ENCODE measurements at places on chromosomes 3 and 15.

- H3K27me3 ChIP-seq, result peaks cover 25% of the 10 kb centered on the region
- H3K4me3 ChIP-seq, result no peak overlapping the region
- no peak overlapping the region for H3K27ac ChIP-seq
- no peak for DNase-seq
- no peaks in the 10 kb centered on the region for H3K4me1 ChIP-seq
- H3K36me3 ChIP-seq, result no peaks in the 10 kb centered on the region
Observed at GRCh38 chr15:54560417-54560816, 582.2 kb downstream of the UNC13C start.

DNA sequence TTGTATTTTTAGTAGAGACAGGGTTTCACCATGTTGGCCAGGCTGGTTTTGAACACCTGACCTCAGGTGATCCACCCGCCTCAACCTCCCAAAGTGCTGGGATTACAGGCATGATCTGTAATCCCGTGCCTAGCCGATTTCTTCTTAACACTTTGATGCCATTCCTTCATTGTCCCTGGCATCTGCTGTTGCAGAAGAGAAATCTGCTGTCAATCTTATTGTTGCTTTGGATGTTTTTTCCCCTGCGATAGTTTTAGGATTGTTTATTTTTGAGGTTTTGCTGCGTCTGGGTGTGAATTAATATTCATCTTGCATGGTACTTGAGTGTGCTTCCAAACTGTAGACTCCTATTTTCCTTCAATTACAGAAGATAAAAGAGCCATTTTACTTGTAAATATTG lies 99.4 kb upstream of the ADAMTSL3 start:
- H3K4me3 ChIP-seq, result no peak overlapping the region
- H3K27me3 ChIP-seq, result peaks cover 15% of the 10 kb centered on the region
- DNase-seq, result no peak
- H3K27ac ChIP-seq, result no peak overlapping the region
- H3K36me3 ChIP-seq, result no peaks in the 10 kb centered on the region
- H3K4me1 ChIP-seq, result no peaks in the 10 kb centered on the region

- H3K36me3 ChIP-seq, result peaks cover 33% of the 10 kb centered on the region
- H3K27ac ChIP-seq, result no peak overlapping the region
- no peak overlapping the region for H3K4me3 ChIP-seq
- H3K4me1 ChIP-seq, result no peaks in the 10 kb centered on the region
- no peak for DNase-seq
Observed at GRCh38 chr3:105394177-105394576, 27.5 kb downstream of the ALCAM start.

- H3K4me3 ChIP-seq, result no peak overlapping the region
- DNase-seq, result no peak
- H3K4me1 ChIP-seq, result no peaks in the 10 kb centered on the region
- no peaks in the 10 kb centered on the region for H3K36me3 ChIP-seq
Observed at GRCh38 chr3:169390271-169390670, 273.2 kb downstream of the MECOM start.

- H3K4me3 ChIP-seq, result no peak overlapping the region
- H3K36me3 ChIP-seq, result peaks cover 10% of the 10 kb centered on the region
- DNase-seq, result no peak
- H3K27me3 ChIP-seq, result no peaks in the 10 kb centered on the region
- no peak overlapping the region for H3K27ac ChIP-seq
Observed at GRCh38 chr3:120982608-120983320, 74.8 kb downstream of the STXBP5L start.

- H3K4me1 ChIP-seq, result peaks cover 2% of the 10 kb centered on the region
- DNase-seq, result no peak
- H3K27me3 ChIP-seq, result no peaks in the 10 kb centered on the region
Observed at GRCh38 chr3:143241481-143241951, 121.9 kb downstream of the CHST2 start.

Data from naive thymus-derived CD8-positive, alpha-beta T cell (primary cell).